Activated naive CD8-positive, alpha-beta T cell treated with anti-CD3 and anti-CD28 coated beads, Interleukin-2, amount 50 U/mL, for 16 hours (primary cell): ENCODE measurements at places on chromosomes 11 and 22.

DNA sequence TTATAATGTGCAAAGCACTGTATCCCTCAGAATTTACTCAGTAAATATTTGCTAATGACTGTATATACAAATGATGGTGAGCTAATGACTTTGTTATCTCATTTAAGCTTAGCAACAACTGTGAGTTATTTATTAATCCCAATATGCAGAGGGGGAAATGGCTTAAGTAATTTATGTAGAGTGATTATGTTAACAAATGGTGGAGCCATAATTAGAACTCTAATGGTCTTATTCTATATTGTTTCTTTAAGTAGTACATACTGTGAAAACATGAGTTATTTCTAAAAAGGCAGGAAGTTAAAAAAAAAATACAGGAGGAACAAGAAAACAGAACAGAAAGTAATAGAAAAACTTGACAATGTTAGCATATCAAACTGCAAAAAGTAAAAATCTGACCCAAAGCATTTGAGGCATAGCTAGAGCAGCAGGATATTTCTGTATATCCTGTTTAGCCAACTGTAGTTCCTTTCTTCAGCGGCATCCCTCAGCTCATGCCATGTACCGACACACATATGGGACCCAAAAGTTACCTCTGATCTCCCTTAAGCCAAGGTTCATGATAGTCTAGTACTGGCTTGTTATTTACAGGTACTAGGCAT is 94.2 kb downstream of the FCHSD2 start:
- no peak for DNase-seq

GRCh38 chr11:120911943-120912342 is 112.0 kb upstream of the TBCEL start:
- DNase-seq: no peak

DNA sequence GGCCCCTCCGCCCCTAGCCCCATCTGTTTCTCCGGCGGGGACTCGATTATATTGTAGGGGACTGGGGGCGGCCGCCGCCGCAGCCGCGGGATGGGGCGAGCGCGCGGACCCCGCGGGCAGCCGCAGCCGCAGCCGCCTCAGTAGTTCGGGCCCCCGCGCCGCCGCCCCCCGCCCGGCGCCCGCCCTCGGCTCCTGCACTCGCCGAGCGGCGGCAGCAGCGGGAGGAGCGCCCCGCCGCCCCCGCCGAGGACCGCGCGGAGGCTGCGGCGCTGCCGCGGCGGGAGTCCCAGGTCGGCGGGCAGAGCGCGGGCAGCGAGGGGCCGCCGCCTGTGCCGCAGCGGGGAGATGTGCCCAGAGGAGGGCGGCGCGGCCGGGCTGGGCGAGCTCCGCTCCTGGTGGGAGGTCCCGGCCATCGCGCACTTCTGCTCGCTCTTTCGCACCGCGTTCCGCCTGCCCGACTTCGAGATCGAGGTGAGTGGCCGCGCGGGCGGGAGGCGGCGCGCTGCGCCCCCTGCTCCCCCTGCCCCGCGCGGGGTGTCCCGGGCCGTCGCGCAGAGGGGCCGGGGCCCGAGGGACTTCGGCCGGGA is at the start of gene CECR2:
Gene CECR2 (plus strand): TSS at position 22 of the 587 bp plus-strand sequence. CDS start 324 bp downstream, at position 346.
- DNase-seq: no peak

DNA sequence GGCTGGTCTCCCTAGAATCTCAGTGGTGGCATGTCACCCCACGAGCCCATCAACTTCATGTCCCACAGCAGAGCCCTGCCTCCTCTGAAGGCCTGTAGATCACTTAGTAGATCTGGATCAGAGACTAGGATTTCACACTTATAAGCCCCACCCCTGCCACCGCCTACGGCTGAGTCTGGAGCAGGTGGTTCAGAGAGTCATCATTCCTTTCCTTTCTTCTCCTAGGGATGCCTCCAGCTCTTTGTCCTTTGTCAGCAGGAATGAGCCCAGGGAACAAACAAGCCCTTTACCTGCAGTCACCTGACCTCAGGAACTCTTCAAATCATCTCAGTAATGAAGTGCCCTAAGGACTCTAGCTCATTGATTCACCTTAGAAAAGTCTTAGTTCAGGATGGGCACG is 37.8 kb downstream of the SCGB1A1 start:
- no peak for DNase-seq

- DNase-seq: no peak
Observed at GRCh38 chr11:28257761-28258160, 149.6 kb downstream of the METTL15 start.

GRCh38 chr11:57480409-57481137 is 20.2 kb downstream of the RTN4RL2 start:
- DNase-seq: no peak

DNA sequence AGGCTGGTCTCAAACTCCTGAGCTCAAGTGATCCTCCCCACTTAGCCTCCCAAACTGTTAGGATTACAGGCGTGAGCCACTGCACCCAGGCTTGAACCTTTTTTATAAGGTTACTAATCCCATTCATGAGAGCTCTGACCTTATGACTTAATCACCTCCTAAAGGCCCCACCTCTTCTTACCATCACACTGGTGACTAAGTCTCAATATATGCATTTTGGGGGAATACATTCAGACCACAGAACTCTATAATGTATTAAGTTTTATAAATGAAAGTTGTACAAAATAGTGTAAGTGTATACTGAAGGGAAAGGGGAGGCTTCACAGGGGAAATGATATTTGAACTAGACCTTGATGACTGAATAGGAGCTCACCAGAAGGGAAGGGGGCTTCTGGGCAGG is 28.4 kb upstream of the RBFOX2 start:
- DNase-seq: no peak

DNA sequence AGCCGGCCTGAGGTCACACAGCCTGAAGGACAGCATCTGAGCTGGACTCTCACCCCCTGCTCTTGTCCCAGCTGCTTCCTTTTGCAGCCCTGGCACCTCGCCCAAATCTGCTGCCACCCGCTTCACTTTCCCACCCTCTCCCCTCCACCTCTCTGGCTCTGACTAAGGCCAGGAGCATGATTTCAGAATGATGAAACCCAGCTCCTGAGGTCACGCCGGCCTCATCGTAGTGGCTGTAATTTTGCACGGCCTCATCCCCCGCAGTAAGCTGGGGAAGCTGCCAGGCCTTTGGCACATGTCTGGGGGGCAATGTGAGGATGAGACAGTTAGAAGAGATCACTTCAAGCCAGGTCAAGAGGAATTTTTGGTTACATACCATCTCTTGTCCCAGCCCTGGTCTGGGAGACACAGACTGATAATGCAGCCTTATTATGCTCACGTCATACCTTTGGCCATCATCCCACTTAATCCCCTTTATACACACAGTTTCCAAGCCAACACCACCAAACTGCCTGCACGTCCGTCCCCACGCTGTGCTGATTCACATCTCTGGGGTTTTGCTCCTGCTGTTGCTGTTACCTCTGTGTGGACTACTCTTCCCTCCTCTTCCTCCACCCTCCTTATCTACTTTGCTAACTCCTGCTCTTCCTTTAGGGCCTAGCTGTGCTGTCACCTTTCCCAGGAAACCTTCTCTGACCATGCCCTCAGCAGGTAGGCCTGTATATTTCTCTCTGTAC is 58.1 kb downstream of the CHRDL2 start:
- no peak for DNase-seq

- no peak for DNase-seq
Observed at GRCh38 chr11:44494785-44495184, 70.7 kb upstream of the CD82 start.

DNA sequence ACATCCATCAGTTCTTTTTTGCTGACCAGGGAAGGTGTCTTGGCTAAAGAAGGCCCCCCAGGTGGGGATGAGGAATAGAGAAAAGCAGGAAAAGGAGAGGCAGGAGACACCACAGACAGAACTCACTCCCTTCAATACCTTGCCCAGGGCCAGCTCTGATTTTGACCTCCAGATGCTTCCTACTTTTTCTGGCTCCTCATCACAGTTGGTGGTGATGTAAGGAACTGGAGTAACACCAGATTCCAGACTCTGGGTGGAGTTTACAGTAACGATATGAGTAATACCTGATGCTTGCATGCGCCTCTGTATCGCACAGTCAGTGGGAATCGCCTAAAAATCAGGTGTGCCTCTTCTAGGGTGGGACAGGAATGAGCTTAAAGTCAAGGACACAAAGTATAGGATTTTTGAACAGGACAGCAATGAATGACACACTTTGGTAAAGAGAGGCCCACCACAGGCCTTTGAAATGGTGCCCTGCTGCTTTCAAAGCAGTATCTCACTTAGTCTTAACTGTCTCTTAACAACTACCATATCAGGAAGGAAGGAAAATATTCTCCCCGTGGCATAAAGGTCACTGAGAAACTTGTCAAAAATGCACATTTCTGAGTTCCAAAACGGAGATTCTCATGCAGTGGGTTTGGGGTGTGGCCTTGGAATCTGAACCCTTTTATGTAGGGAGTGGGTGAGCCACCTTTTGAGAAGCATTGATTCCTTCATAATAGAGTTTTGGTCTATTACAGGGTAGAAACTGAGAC is 140.8 kb downstream of the SNX19 start:
- DNase-seq: no peak

DNA sequence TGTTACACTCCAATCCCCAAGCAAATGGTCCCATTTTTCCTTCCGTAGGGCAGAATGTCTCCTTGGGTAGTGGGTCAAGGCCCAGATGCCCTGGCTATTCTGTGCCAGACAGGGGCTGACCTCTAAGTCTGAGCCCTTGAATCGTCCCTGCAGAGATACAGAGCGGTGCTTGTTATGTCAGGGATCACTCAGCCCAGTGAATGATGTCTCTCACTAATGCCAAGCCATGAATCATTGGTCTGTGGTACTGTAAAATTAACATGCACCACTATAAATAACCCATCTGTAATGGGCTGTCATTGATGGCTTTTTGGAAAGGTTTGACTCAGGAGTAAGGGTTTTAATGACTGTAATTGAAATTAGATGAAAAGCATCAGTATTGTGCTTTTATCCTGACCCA is 35.3 kb upstream of the KIRREL3 start:
- no peak for DNase-seq

DNA sequence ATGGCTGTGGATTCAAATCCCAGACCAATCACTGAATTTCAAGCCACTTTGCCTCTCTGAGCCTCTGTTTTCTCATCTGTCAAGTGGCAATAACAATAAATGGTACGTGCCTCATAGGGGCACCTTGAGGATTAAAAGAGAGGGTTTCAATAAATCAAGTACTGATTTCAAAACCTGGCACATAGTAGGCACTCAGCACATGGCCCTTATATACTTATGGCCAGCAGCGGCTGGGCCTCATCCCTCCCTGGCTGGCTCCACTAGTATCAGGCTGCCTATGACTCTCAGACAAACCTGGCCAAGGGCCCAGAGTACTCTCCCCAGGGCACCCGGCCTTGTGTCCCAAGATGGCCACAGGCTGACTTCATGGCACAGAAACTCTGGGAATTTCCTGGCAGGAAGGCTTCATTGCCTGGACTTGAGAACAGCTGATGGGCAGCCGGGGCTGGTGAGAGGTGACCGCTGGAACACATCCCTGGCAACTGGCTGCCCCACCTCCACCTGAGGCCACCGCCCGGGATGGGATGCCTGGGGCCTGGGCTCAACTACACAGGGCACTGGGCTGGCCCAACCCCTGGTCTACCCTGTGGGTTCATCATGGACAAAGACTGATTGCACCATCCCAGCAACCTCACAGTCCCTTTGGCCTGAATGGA is 3.4 kb downstream of the FADS3 start:
- no peak for DNase-seq

DNA sequence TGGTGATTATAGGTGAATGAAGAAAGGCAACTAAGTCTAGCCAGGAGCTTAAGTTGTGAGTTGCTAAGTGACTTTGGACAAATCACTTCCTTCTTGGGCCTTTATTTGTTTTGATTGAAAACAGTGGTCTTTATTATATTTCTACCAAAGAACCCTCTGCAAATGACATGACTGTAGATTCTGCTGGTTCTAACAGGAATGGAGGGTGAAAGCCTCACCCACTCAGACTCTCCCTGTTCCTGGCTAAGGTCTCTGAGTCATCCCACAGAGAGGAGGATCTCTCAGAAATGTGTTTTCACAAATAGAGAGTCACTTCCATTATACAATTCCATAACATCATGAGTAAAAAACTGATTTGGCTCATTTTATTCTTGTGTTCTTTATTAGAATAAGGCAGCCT is 583.9 kb upstream of the LRRC4C start:
- DNase-seq: no peak

DNA sequence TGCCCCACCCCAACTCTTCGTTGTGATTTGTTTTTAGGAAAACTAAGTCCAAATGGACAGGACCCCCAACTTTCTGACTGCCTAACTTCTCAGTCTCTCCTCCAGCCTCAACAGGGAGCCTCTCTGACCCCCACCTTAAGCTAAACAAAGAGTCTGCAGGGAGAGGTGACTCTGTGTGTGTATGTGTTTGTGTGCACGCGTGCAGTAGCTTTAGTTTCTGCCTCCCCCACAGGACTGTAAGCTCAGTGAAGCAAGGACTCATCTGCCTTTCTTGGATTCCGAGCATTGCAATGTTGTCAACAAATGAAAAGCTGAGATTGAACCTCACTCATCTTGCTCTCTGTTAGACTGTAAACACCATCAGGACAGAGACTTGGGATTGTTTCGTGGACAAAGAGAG is 7.9 kb downstream of the SNAP29 start:
- no peak for DNase-seq

DNA sequence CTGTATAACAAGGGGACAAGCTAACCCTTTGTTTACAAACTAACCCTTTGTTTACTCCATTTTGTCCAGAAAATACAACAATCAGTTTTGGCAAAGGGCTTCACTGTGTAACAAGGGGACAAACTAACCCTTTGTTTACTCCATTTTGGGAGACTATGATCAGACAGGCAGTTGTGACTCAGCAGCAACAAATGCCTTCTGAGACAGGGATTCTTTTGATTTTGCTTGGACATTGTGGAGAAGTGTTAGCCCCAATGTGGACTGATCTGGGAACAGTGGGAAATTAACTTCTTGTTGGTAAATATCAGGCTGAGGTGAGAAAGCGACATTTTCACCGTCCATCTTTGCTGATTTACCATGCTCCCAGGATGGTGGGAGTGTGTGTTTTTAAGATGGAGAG is 983 bp downstream of the EHF start:
- DNase-seq: no peak

DNA sequence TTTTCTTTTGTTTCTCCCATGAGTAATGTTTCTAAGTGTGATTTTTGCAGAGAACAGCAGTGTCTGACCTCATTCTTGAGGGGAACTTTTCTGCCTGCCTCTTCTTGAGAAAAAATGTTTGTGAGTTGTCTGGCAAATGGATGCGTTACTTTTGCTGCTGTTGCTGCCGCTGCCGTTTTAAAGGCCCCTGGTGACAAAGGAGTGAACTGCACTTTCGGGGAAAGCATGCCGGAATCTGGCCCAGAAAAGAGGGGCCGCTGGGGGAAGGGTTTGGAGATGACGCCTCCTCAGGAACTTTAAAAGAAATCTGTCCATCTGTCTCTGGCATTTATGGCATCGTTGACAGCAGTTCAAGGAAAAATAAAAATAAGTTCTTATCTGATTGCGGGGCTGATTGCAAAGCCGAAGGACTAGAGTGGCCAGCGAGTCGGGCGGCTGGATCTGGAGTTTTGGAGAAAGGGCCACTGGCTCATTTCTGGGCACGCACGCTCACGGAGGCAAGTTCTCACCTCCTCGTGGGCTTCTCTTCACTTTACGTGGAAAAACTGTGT is 16.5 kb downstream of the ZBTB16 start:
- DNase-seq: no peak

- no peak for DNase-seq
Observed at GRCh38 chr11:72239849-72240460, 4.0 kb downstream of the PHOX2A start.
